Immature natural killer cell (primary cell): ENCODE measurements at places on chromosomes 2 and 18. TPM values are rescaled to one million over a fixed set of nuclear protein-coding genes. Genes with fewer than 3 reads are reported as not detected.
A peak's percentile ranks its signal among the peaks of the same experiment; 100 is the strongest.

GRCh38 chr2:120026890-120027289 lies 14.0 kb downstream of the EPB41L5 start:
- no peaks in the 10 kb centered on the region for H3K27me3 ChIP-seq
- H3K4me1 ChIP-seq: no peaks in the 10 kb centered on the region
- H3K27ac ChIP-seq: no peak overlapping the region
- no peak for DNase-seq

DNA sequence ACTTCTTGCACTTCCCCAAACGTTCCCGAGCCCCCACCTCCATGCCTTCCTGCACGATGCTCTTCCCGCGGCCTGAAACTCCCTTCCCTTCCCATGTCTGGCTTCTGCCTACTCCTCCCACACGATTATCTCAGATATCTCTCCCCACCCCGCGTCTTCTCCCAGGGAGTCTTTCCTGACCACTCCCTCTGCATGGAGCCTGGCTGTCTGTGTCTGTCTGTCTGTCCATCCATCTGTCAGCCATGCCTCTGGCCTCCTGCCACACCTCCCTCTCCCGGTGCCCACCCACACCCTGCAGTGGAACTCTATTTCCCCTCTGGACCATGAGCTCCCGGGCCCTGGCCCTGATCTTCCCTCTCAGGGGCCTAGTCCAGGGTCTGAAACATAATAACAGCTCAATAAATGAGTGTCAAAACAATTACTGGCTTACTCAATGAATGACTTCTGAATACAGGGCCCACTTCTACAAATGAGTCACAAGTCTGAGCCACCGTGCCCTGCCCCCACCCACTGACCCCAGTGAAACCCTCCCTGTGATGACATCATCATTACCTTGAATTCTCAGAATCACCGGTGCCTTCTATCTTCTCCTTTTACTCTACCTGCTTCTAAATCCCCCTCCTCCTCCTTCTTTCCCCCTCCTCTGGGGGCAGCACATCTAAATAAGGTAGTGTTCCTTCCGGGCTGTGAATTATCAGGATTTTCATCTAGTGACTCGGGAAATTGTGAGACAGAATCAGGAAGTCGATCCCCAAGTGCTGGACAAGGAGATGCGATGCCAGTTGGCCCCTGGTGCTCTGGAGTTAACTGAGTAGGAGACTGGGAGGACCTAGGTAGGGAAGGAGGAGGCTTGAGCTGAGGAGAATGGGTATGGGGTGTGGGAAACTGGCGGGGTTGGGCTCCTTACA lies 46.1 kb upstream of the PLB1 start:
- peaks cover 4% of the 10 kb centered on the region for H3K27me3 ChIP-seq
- DNase-seq: no peak
- H3K27ac ChIP-seq: no peak overlapping the region
- H3K36me3 ChIP-seq: no peaks in the 10 kb centered on the region

Gene GPR39
- not detected for polyA plus RNA-seq

- peaks cover 28% of the 10 kb centered on the region for H3K4me1 ChIP-seq
- no peaks in the 10 kb centered on the region for H3K27me3 ChIP-seq
- peaks cover 26% of the 10 kb centered on the region for H3K36me3 ChIP-seq
- peak overlapping the region; percentile 46 for H3K4me3 ChIP-seq
- peak overlapping the region; percentile 93 for H3K27ac ChIP-seq
- no peak for DNase-seq
Measured at GRCh38 chr2:241258505-241259280, 56.8 kb downstream of the HDLBP start.

Gene TRIM54
- 0.49 TPM for polyA plus RNA-seq

DNA sequence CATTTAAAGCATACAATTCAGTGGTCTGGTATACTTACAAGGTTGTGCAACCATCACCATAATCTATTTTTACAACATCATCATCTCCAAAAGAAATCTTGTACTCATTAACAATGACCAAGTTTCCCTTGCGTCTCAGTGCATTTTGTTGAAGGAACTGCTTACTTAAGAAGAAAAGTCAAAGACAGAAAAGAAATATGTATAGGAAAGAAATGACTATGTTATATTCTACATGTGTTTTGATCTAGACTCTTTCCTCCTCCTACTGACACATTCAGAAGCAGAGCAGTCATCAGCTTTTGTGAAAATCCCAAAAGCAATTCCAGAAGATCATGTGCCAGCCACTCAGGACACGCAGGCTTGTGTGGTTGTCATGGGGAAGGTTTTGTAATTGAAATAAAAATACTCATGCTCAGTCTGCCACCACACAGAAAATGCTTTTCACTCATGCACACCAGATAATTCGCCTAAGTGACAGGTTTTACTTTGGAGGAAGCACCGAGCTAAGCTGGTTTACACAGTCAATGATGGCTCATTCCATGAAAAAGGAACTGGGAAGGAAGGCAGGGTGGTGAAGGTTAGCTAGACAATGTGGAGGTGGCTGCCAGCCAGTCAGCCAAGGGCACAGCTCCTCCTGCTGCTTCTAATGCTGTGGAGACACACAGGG lies 158.5 kb upstream of the REV1 start:
- H3K27ac ChIP-seq: no peak overlapping the region
- H3K4me1 ChIP-seq: no peaks in the 10 kb centered on the region
- peaks cover 3% of the 10 kb centered on the region for H3K27me3 ChIP-seq

- H3K4me3 ChIP-seq: no peak overlapping the region
- H3K4me1 ChIP-seq: peaks cover 11% of the 10 kb centered on the region
- no peak overlapping the region for H3K27ac ChIP-seq
- no peaks in the 10 kb centered on the region for H3K36me3 ChIP-seq
- no peak for DNase-seq
- H3K27me3 ChIP-seq: peaks cover 30% of the 10 kb centered on the region
Measured at GRCh38 chr2:44936715-44937687, 4.5 kb upstream of the SIX3 start.

Gene MAB21L4
- polyA plus RNA-seq: not detected

Gene C1QL2
- polyA plus RNA-seq: not detected

GRCh38 chr2:4782647-4783046 lies 909.5 kb upstream of the SOX11 start:
- no peak overlapping the region for H3K4me3 ChIP-seq
- DNase-seq: no peak
- H3K27ac ChIP-seq: no peak overlapping the region
- H3K4me1 ChIP-seq: no peaks in the 10 kb centered on the region
- no peaks in the 10 kb centered on the region for H3K36me3 ChIP-seq

Gene ALLC
- polyA plus RNA-seq: not detected

Gene INHA
- polyA plus RNA-seq: not detected

- H3K27ac ChIP-seq: no peak overlapping the region
- H3K36me3 ChIP-seq: no peaks in the 10 kb centered on the region
- H3K4me1 ChIP-seq: peaks cover 47% of the 10 kb centered on the region
- no peak overlapping the region for H3K4me3 ChIP-seq
Measured at GRCh38 chr2:37709111-37709510, 37.7 kb upstream of the CDC42EP3 start.

Gene CYTIP
- 111 TPM for polyA plus RNA-seq

Gene REEP1
- polyA plus RNA-seq: not detected

Gene CYBRD1
- polyA plus RNA-seq: 17.4 TPM

DNA sequence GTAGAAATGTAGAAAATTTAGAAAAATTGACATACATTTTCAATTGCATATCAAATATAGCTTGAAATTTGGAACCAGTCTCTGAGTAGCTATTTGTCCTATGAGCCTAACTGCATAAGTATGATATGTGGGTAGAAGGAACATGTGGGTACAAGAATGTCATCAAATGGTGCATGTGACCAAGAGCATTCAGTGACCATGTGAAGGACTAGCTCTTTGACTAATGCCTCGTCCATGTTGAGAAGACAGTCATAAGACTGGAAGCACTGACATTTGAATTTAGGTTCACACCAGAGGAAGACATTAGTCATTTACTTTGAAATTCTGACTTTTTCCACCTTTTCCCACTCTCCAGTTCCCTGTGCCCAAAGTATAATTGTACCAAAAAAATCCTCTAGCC lies 12.6 kb downstream of the MRPL44 start:
- H3K4me1 ChIP-seq: peaks cover 10% of the 10 kb centered on the region
- no peaks in the 10 kb centered on the region for H3K27me3 ChIP-seq
- no peak overlapping the region for H3K27ac ChIP-seq
- no peak overlapping the region for H3K4me3 ChIP-seq
- DNase-seq: no peak

DNA sequence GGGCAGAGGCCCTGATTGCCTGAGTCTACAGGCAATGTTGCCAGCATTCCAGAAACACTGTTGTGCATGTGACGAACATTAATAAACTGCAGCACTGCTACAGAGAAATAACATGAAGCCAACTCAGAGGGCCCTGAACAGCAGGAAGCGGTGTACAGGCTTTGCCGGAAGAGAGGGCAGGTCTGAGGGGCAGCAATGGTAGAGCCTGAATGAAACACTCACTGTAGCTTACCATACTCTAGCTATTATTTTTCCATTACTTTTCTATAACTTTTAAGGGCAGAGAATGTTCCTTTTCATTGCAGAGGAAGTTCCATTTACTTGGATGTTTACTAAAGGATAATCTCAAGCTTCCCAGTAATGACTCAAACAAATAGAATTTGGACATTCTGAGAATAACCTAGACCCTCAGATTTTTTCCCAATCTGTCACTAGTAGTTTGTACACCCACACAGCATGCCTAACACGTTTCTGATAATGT lies 150.4 kb downstream of the MTX2 start:
- no peak overlapping the region for H3K27ac ChIP-seq
- H3K4me1 ChIP-seq: no peaks in the 10 kb centered on the region
- H3K27me3 ChIP-seq: no peaks in the 10 kb centered on the region
- no peak for DNase-seq

Gene ITPRIPL1
- 17.2 TPM for polyA plus RNA-seq

DNA sequence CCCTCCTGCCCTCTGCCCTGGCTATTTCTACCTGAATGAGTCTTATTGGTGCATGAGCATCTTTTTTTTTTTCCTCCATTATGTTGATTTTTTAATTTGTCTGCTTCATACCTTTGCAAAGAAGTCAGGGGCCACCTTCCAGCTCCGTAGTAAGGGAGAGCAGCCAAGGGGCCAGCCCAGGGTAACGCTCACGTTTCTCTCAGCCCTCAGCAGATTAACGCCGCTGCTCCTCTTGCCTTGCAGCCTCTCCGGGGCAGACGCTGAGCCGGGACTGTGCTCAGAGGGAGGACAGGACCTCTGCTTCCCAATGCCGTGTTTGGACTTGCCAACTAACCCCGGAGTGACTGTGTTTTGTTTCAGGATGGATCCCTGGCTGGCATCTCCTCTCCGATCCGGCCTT lies 241.7 kb downstream of the ATAD2B start:
- H3K36me3 ChIP-seq: no peaks in the 10 kb centered on the region
- no peak overlapping the region for H3K27ac ChIP-seq
- no peak overlapping the region for H3K4me3 ChIP-seq

DNA sequence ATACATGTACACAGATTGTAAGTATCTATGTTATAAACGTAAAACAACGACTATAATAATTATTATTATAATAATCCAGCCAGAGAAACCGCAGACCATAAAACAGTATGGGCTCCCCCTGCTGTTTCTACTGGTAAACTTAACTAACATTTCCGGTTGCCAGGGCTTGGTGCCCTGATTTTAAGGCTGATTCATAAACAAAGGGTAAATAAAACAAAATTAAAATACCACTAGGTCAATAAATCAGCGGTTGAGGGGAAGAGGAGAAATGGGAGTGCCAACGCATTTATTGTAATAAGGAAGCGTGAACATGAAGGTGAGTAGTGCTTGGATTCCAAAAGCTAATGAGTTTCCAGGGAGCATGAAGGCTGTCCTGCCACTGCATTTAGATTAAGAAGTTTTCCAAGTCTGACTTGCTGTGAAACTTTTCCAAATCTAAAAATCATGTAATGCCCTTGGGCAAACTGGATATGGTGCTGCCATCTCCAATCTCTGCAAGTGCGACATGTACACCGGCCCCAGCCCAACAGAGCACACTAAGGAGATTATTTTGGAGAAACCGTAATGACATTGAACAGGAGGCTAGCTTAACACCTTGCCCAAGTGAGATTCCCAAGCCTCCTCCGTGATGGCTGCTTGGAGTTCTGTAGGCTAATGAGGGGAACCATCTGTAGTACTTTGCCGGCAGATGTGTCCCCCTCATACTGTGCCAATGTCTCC lies 50.7 kb upstream of the HNRNPA3 start:
- no peak overlapping the region for H3K4me3 ChIP-seq
- H3K4me1 ChIP-seq: no peaks in the 10 kb centered on the region
- peaks cover 2% of the 10 kb centered on the region for H3K27me3 ChIP-seq

DNA sequence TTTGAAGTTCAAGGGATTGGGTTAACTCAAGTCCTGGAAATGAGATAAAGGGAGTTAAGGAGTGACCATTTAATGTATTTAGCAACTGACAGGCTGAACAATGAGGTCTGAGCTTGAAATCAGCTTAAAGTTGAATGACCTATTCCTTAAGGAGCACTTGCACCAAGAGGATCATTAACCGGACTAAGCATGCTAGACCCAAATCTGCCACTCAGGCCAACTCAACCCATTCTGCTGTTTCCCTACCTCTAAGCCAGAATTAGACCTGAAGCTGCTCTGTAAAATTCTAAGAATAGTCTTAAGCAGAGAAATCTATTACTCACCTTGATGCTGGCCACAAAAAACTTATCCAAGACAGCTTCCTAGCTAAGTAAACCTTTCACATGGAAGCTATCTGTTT lies 59.8 kb downstream of the SPRED2 start:
- no peaks in the 10 kb centered on the region for H3K36me3 ChIP-seq
- H3K27ac ChIP-seq: no peak overlapping the region
- H3K27me3 ChIP-seq: peaks cover 3% of the 10 kb centered on the region
- H3K4me3 ChIP-seq: no peak overlapping the region
- DNase-seq: no peak
- H3K4me1 ChIP-seq: no peaks in the 10 kb centered on the region

DNA sequence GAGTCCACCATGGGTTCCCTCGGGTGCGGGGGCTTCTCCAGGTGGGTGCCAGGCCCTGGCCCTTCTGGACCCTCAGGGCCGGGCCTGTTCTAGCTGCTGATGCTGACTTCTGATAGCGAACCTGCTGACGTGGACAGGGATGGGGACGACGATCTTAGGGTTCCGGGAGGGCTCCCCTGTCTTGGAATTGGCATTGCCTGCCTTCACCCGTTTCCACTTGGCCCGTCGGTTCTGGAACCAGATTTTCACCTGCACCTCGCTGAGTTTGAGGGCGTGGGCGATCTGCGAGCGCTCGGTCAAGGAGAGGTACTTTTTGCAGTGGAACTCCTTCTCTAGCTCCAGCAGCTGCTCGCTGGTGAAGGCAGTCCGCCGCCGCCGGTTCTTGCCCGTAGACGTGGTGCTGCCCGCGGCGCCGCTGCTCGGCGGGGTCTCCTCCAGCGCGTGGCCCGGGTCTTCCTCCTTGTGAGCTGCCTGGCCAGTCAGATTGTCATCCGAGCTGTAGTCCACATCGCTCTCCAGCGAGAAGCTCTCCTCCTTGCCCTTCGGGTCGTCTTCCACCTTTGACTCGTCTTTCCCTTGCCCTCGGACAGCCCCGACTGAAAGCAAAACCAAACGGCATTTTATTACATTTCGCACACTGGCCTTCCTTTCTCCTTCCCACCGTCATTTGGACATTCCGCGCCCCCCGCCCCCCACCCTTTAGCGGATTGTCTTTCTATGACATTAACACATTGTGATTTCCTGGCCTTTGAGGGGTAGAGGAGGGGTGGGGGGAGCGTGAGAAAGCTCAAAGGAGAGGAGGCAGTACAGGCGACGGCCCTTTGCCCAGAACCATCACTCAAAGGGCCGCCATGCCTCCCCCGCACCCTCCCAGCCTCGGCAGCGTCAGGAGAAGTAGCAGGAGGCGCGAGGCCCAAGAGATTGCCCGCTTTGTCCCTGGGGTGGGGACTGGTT lies 2.1 kb downstream of the GBX2 start:
- no peak for DNase-seq
- no peaks in the 10 kb centered on the region for H3K36me3 ChIP-seq
- H3K27ac ChIP-seq: no peak overlapping the region
- H3K4me1 ChIP-seq: peaks cover 11% of the 10 kb centered on the region
- H3K27me3 ChIP-seq: peaks cover 44% of the 10 kb centered on the region
- peak overlapping the region; percentile 50 for H3K4me3 ChIP-seq
